ENCODE measurements at places on chromosomes 12 and 14. TPM values are rescaled to one million over a fixed set of nuclear protein-coding genes. Genes with fewer than 3 reads are reported as not detected.

The CAPZA3 gene
- not detected for total RNA-seq

The RIPK3 gene
- 2.9 TPM for total RNA-seq

The GPHB5 gene
- total RNA-seq = not detected

The ABCD2 gene
- total RNA-seq = 9.2 TPM

The SYT1 gene
- 0.38 TPM for total RNA-seq

The SLC25A47 gene
- total RNA-seq = not detected

The COQ5 gene
- total RNA-seq = 44.0 TPM

The DPPA3 gene
- total RNA-seq = not detected

The C12orf60 gene
- total RNA-seq = 1.6 TPM

The OTX2 gene
- total RNA-seq = not detected

The CCDC38 gene
- total RNA-seq = 0.08 TPM

The CACNA1C gene
- total RNA-seq = 151 TPM

The KRT6A gene
- total RNA-seq = not detected

The ZNF26 gene
- total RNA-seq = 2.6 TPM

The ERC1 gene
- 46.6 TPM for total RNA-seq

The PLEKHD1 gene
- 0.22 TPM for total RNA-seq

The TAS2R30 gene
- total RNA-seq = 0.67 TPM

The IAPP gene
- not detected for total RNA-seq

The HOTAIR gene
- not detected for total RNA-seq

The MANSC1 gene
- total RNA-seq = 7.9 TPM

The TEX52 gene
- total RNA-seq = not detected

The AMN gene
- not detected for total RNA-seq

The LRP6 gene
- 22.8 TPM for total RNA-seq

The CEBPE gene
- not detected for total RNA-seq

The TBX3 gene
- 11.8 TPM for total RNA-seq

The RTN1 gene
- 1.1 TPM for total RNA-seq

The PTCSC3 gene
- not detected for total RNA-seq

The PGAM5 gene
- 32.6 TPM for total RNA-seq
